ENCODE measurements at places on chromosomes 7 and 10.

DNA sequence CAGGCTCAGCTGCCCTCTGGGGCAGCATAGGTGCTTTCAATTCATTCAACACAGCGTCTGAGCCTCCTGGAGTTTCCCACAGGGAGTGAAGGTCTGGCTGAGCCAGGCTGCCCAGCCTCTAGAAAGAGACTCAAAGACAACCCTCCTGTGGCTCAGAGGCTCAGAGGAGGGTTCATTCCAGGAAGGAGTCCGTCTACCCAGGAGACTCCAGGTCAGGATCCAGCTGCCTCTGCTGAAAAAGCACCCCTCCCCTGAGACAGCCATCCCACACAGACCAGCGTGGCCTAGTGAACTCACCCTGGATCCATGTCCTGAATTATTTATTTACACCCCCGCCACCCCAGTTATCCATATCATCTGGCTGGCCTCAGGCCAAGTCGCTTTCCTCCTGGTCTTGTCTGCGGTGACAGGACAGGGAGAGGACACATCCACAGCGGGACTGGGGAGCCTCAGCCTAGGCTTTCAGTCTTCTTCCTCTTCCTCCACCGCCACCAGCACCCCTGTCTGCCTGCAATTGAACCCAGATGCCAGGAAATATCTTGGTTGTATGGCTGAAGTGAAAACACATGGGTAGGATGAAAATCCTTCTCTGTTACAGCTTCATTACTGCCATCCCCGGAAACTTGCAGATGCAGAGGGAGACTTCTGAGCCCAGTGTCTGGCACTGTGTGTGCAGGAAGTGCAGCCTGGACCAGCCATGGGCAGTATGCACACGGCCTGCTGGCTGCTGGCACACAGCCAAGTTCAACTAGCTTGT lies 44.0 kb upstream of the COL13A1 start:
- DNase-seq, result peak; percentile 50

DNA sequence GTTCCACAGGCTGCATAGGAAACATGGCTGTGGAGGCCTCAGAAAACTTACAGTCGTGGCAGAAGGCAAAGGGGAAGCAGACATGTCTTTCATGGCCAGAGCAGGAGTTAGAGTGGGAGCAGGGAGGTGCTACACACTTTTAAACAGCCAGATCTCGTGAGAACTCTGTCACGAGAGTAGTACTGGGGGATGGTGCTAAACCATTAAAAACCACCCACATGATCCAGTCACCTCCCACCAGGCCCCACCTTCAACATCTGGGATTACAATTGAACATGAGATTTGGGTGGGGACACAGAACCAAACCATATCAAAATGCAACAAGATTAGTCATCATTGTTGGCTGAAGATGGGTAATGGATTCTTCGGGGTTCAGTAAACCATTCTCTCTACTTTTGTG lies 65.4 kb upstream of the PDCD4 start:
- DNase-seq, result no peak

DNA sequence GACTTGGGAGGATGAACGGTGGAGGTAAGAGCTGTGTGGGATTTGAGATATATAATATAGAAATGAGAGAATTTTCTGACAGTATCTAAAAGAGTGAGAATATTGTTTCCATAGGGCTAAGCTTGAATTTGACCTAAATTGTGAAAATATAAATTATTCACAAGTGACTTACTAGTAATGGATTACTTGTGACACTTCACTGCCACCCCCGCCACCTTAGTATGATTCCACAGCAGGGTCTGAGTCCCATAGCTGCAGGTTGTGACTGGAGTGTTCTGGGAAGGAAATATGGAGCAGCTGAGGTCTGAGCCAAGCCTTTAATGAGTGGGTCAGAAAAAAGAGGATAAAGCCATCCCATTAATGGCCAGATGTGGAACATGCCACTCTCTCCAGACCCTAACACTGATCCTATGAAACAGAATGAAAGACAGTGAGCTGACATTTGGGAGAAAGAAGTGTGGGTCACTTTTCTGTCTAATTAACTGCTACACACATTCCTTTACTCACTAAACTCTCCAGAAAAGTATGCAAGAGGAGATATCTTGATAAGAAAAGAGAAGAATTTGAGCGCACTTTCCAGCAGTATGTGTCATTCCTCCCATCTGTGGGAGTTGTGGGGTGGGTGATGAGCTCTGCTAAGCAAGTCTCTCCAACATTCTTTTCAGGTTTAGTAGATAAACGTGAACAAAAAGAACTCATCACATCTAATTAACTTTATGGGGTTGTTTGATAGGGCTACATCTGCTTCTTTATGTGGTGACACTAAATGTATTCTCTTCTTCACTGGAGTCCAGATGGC lies 1193.4 kb downstream of the SORCS3 start:
- DNase-seq, result no peak

DNA sequence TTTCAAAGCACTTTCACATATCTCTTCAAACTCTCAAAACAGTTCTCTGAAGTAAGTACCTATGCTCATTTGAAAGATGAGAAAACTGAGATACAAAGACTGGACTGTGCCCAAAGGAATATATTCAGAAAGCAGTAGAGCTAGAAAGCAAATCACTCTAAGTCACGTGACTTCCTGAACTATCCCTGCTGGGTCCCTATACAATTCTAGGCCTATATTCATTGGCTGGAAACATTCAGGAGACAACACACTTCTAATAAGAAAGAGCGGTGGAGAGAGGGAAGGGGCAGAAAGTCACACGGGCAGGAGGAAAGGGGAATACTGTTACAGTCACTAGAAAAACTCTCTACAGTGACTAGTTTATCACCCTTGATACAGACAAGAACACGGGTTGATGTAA lies 140.0 kb downstream of the CHCHD3 start:
- no peak for DNase-seq

GRCh38 chr7:47227762-47228177 lies 354.1 kb downstream of the TNS3 start:
- DNase-seq, result peak; percentile 14

DNA sequence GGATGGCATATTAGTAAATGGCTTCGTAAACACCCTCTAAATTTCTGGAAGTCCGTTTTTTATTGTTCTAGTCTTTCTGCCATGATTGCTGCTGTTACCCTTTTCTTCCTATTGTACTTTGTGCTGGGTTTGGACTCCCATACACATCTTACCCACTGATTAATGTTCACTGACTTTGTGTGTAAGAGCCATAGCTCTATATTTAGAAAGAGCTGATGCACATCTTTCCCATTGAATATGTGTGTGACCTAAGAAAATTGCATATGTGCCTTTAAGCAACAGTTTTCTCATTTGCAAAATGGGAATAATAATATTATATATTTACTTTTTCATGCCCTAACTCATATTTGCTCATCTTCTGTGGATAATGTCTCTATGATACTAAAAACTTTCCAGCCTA lies 135.8 kb upstream of the DLX6 start:
- no peak for DNase-seq

GRCh38 chr10:21889477-21890275 lies 113.9 kb downstream of the DNAJC1 start:
- no peak for DNase-seq

- no peak for DNase-seq
Observed at GRCh38 chr10:8323428-8324054, 269.1 kb downstream of the GATA3 start.

DNA sequence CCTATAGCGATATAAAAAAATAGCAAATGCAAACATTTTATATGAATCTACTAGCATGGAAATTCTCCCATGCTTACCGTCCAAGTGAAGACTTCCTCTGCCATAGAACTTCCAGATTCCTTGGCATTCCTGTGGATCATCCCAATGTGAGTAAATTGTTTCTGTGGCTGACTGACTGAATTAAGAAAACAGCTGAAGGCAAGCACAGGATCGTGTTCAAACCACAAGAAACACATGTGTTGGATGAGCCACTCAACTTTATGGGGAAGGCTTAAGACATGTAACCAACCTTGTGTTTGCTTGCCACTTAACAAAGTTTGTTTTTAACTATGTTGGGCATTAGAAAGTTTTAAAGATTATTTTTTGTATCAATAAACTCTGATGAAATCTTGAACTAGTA lies 2.6 kb upstream of the MYPN start:
- DNase-seq, result peak; percentile 90

DNA sequence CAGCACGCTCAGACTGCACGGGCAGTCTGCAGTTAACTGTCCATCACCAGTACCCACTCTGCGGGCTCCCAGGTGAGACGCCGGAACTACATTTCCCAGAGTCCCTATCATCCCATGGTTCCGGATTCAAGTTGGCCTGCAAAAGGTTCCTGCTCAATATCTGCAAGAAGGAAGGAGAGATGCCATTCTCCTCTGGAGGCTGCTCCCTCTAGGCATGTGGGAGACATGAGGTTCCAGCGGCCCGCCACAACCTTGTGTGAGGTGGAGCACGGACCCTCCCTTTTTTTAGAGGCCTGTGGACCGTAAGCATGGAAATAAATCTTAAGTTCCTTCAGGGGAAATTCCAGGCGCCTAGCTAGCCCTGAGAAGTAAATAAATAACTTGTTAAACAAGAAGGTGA lies 29.7 kb downstream of the NUP42 start:
- DNase-seq, result no peak
